ENCODE measurements at places on chromosomes 4 and X.

DNA sequence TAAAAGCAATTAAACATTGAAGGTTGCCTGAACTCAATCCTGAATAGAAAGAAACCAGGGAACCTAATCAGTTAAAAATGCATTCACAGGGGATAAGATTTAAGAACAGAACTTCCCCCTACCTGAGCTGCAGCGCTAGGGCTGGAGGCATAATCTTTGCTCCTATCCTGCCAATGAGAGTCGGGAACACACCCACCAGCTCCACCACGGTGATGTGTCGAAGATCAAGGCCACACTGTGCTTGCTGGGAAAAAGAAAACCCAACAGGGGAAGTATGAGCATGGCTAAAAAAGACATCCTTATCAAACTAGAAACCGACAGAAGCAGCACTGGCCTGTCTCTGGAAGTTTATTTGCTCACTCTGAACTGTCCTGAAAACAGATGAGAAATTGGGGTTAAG, 66.3 kb downstream of the SRPX start:
- DNase-seq, result no peak

DNA sequence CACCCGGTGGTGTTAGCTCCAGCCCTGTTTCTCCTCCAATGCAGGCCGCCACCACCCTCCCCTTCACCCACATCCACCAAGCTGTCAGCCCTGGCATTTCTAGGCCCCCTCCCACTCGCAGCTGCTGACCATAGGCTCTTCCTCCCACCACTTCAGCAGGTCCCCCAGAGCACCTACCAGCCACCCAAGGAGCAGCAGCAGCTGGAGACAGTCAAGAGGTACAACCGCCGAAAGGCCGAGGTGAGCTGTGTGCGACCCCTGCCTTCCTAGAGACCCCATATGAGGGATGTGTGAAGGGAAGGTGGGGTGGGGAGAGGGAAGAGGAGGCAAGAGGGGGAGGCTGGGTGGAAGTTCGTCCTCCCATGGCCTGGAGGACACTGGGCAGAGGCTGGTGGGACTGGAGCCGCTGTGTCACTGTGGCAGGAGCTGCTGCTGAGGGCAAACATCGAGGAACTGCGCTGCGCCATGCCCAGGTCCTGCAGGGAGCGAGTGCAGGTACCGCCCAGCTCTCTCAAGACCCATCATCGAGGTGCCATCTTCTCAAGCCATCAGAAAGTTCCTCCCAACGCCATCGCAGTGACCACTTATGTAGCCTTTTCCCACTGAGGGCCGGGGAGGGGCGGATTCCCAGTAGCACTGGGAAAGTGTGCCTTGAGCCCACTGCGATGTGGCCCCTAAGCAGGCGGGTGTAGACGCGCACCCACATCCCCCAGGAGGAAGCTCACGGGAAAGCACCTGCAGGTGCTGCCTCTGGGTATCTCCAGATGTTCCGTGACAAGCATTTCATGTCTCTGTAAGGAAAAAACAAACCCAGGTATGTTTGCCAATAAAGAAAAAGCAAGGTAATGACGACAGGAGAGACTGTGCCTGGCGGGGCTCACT, 19.2 kb upstream of the RNF4 start:
- DNase-seq, result no peak

DNA sequence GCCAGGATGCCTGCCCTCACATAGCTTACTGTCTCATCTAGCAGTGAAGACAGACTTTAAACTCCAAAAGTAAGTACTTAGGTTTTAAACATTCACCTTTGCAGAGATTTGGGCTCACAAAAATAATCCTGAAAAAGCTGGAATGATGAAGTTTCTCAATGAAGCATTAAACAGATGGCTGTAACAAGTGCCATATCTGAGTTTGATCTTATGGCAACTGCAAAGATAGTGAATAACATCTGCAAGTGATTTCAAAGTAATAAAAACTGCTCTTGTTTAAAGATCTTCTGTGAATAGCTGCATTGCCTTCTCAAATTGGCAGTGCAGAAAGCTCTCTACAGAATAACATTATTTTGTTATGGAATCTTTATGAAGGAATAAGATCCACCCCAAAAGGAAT, 271.2 kb upstream of the SMIM31 start:
- DNase-seq, result no peak

GRCh38 chr4:113145519-113146291, 96.3 kb downstream of the ANK2 start:
- no peak for DNase-seq

GRCh38 chr4:125847518-125847917, 532.8 kb downstream of the FAT4 start:
- no peak for DNase-seq

GRCh38 chr4:26594778-26595177, 10.9 kb downstream of the TBC1D19 start:
- DNase-seq, result no peak
